ENCODE measurements at places on chromosomes 6 and 20.

DNA sequence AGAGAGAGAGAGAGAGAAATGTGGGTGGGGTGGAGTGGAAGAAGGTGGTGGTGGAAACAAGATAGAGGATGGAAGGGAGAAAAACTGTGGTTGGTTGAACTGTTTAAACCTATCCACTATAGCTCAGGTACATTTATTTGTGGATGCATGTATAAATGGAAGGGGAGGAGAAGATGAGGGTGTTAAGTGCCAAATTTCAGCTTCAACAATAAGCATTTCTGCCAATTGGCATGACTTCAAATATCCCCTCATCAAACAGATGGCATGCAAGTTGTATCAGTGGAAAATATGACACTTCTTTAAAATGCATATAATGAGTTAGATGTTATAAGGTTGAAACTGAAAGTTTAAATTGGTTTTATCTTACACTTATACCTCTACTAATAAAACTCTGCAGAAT lies 216.1 kb downstream of the LMBRD1 start:
- DNase-seq = no peak

DNA sequence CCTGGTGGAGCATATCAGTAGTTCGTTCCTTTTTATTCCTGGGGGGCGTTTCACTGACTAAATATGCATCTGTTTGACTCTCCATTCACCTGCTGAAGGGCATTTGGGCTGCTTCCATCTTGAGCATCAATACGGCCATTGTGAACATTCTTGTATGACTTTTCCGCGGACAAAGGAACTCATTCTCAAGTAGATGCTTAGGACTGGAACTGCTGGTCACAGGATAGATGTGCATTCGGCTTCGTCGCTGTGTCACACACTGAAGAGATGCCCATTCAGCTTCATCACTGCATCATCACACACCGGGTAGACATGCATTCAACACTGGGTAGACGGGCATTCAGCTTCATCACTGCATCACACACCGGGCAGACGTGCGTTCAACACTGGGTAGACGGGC lies 95.3 kb downstream of the TAF4 start:
- no peak for DNase-seq

- DNase-seq = no peak
These were observed 49.6 kb upstream of the RNF146 start for GRCh38 chr6:127216810-127217789.

- DNase-seq = no peak
These were observed 195.7 kb downstream of the TASP1 start for GRCh38 chr20:13442986-13443385.

- DNase-seq = peak; percentile 20
These were observed 1.2 kb downstream of the PANK2 start for GRCh38 chr20:3890398-3890751.

GRCh38 chr6:13327691-13328075 lies 654 bp downstream of the TBC1D7 start:
- no peak for DNase-seq

- no peak for DNase-seq
These were observed 117.8 kb downstream of the WDR27 start for GRCh38 chr6:169583886-169584541.

GRCh38 chr6:167689751-167690150 lies 137.0 kb upstream of the AFDN start:
- no peak for DNase-seq

- DNase-seq = no peak
These were observed 38.4 kb downstream of the VSTM2L start for GRCh38 chr20:37941332-37941731.

GRCh38 chr6:130869681-130870080 lies 42.5 kb downstream of the SMLR1 start:
- no peak for DNase-seq

DNA sequence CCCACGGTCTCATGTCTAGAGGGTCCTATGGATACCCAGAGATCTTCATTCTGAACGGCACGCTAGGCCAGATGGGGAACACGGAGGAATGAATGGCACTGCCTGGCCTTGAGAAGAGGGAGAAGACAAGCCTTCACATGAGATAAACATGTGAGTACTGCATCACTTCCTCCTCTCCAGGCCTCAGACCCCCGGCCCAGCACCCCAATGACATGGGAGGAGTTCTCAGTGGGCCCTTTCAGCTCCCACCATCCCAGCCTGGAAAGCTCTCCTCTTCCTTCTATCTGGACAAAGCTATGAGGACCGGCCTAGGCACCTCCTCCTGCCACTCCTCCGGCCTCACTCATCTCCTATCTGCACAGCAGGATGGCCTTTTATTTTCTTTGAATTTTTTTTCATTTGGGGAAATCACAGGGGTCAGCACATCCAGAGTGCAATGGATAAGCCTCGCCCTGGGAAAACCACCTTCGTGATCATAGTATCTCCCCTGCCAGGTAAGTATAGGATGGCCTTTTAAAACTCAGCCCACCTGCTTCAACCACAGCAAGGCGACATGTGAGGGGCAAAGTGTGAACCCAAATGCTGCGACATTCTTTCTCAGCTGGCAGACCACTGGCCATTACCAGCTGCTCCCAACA lies 39.2 kb upstream of the CDKN1A start:
- DNase-seq = no peak

DNA sequence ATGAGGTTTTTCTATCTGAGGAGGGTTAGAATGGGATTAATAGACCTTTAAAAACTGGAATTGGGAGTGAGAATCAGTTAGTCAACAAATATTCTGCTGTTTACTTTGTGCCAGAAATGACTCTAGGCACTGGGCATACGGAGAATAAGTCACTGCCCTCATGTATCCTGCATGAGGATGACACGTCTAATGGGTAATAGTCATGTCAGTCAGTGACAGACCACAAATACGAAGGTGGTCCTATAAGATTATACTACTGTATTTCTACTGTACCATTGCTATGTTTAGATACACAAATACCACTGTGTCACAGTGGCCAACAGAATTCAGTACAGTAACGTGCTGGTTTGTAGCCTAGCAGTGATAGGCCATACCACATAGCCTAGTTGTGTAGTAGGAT lies 30.7 kb downstream of the ZFAND3 start:
- no peak for DNase-seq

DNA sequence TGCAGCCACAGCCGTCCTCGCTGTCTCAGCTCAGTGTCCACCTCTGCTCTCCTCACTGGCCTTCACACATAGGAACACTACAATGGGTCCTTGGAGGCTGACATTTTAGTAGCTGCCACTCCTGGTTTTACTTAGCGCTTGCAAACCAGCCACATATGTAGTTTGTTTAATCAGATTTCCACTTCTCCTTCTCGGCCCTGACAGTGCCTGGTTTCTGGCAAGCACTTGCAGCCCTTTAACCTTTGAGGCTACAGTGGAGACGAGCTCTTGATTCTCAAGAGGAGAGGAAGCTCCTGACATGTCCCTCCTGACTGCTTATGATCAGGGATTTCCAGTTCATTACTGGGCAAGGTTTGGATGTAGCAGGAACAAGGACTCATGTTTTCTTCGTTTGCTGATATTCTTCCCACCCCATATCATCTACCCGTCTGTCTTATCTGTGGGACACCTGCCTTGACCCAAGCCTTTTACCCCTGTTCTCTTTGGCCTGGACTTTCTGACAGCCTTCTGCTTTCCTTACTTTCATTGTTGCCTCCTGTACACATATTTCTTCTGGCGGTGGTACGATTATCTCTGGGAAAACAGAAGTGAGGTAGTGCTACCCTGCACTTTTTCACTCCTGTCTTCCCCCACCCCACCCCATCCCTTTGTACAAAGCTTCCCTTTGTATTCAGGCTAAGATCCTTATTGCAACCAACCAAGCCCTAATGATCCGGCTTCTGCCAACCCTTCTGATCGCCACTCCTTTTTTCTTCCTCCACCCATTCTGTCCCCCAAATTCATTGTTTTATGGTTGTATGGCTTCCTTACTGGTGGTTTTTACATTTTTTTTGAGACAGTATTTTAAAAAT lies 31.2 kb downstream of the CEP43 start:
- no peak for DNase-seq

DNA sequence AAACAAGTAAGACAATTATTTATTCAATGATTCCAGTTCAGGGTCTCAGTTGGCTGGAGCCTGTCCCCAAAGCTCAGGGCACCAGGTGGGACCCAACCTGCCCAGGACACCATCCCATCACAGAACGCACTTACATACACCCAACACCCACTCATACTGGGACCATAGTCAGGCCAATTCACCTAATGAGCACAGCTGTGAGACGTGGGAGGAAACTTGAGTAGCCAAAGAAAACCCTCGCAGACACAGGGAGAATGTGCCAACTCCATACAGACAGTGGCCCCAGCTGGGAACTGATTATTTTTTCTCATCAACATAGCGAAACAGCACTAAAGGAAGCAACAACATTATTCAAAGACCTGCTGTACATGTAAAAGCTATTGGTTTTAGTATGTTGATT lies 58.6 kb upstream of the DOK5 start:
- no peak for DNase-seq

DNA sequence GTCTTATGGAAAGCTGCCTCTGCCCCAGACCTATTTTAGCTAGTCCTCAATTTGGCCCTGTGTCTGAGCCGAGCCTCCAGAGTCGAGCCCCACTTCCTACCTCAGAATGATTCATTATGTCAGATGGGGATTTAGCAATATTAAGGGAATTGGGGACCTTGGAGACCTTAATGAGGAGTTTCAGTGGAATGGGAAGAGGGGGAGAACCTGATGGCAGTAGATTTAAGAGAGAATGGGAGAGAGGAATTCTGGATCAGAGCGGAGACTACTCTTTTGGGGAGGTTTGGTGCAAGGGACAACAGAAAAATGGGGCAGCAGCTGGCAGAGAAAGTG lies 63.5 kb downstream of the EFHC1 start:
- no peak for DNase-seq

DNA sequence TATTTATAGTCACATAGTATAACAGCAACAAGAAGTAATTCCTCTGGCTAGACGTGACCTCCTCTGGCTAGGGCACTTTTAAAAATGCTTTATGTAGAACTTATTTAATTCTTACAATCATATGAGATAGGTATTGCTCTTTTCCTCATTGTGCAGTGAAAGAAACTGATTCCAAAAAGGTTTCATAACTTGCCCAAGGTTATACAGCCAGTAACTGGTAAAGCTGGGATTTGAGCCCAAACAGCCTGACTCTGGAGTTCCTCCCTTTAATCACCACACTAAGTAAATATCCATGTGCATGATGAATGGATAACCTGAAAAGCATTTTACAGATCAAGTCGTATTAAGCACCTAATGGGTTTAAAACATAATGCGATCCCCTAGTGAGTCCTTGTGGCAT lies 214.6 kb downstream of the PRL start:
- no peak for DNase-seq

Data from fibroblast of skin of left quadriceps (primary cell).